ENCODE measurements at places on chromosomes 5 and 9.

DNA sequence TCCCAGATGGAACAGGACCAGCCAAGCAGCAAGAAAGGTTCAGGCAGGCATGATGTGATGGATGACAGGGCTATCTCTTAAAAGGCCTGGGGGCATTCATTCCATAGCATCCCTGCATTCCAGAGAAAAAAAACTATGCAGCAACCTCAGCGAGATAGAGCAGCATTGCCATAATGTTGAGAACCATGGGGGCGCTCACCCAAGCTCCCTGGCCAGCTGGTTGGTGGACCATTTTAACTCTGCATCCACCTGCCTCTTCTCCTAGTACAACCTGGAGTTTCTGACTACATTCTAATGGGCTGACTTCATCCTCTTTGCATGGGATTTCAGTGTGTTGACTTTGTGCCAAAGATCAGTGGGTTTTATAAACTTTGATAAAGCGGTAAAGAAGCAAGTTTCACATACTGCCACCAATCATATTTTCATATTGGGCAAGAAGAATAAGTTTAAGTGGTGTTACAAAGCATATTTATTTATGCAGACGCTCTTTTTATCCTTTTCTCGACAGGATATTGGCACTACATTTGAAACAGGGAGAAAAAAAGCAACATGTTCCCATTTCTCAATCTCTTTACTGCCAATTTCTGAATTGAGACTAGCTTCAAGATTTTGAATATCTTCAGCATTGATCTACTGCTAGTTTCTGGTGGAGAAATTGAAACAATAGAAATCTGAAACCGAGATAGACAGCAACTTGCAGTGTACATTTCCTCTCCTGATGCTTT lies 378.3 kb upstream of the WWC1 start:
- DNase-seq, result no peak

GRCh38 chr5:1948111-1948510 lies 65.4 kb upstream of the IRX4 start:
- DNase-seq, result no peak

DNA sequence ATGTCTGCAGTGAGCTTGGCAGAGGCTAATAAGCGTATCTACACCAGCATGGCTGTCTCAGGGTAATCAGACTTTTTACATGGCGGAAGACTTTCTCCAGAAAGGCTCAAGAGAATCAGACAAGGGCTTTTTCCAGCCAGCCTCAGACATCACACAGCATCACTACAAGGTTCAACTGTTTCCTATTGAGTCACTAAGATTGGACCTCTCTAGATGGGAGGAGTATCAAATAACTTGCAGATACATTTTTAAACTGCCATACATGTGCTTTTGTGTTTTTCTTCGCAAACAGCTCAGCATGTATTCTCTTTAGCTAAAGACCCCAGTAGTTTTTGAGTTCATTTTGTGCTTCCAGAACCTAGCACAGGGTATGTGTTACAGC lies 22.9 kb upstream of the PIK3R1 start:
- DNase-seq, result no peak

DNA sequence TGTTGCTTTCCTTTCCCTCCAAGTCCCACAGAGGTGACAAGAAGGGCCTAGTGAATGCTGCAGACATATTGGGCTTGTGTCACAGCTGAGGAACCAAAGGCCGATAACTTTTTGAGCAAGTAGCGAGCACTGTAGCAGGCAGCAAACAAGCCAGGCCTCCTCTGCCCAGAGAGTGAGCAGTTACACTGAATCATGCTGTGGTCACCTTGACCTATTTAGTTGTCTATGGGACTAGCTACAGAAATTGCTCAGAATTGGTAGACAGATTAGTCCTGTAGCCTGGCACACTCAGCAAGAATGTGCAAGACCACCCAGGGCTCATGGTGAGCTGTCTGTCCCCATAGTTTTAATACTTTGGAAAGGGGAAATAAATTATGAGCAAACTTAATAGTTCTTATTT lies 25.2 kb downstream of the ZCCHC9 start:
- no peak for DNase-seq

GRCh38 chr5:142465476-142465875 lies 140.7 kb upstream of the SPRY4 start:
- DNase-seq, result no peak

DNA sequence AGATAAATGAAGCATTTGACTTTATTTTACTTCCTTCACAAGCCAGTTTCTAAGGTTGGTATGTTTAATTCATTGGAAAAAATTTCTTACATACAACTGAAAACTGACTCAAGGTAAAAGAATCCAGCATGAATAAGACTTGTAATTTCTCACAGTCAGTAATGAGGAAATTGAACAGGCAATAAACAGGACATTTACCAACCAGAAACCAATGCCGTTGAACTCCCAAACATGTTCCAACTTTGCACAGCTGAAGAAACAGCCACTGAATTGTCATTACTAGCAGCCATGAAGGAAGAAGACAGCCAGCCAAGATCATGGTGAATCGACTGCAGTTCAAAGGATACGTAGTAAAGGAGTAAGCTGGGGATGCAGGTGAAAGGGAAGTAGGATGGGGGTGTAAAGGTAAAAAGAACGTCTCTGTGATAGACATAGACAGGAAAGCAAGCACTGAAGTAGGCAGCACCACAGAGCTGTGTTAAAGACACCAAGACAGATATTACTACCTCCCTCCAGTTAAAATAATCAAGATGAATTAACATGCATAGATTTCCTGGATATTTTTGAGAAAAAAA lies 21.3 kb upstream of the SLC12A2 start:
- DNase-seq, result no peak

- no peak for DNase-seq
Observed at GRCh38 chr5:145775893-145776444, 59.2 kb downstream of the PRELID2 start.

All from nephron progenitor cell (in vitro differentiated cells).